ENCODE measurements at places on chromosomes 3 and 15. TPM values are rescaled to one million over a fixed set of nuclear protein-coding genes. Genes with fewer than 3 reads are reported as not detected.

Gene KLHL6
- total RNA-seq, result not detected

Gene AP3B2
- 0.77 TPM for total RNA-seq

Gene SNX4
- total RNA-seq, result 21.4 TPM

Gene MCTP2
- not detected for total RNA-seq

Gene MAP4
- 101 TPM for total RNA-seq

Gene IMPG2
- not detected for total RNA-seq

Gene KBTBD8
- total RNA-seq, result 0.91 TPM

Gene CPEB1
- 2.9 TPM for total RNA-seq

Gene CACNA2D3
- total RNA-seq, result not detected

Gene CD276
- 81.3 TPM for total RNA-seq

Gene RAB5A
- total RNA-seq, result 34.4 TPM

Gene ADCY5
- total RNA-seq, result 0.57 TPM

Gene PFN2
- total RNA-seq, result 149 TPM

Gene PHLDB2
- 32.5 TPM for total RNA-seq

Gene TGM5
- total RNA-seq, result not detected

Gene SEMA3G
- 0.13 TPM for total RNA-seq

Gene FBLN2
- total RNA-seq, result 2.1 TPM

Gene SEMA3B
- total RNA-seq, result 9.7 TPM

Gene ZKSCAN7
- total RNA-seq, result not detected

Gene TMIE
- total RNA-seq, result 0.28 TPM

Gene EOMES
- 0.64 TPM for total RNA-seq

Gene CILP
- total RNA-seq, result 0.23 TPM

Gene IL17RE
- total RNA-seq, result 1.1 TPM

Gene CISH
- 0.69 TPM for total RNA-seq

Gene FANCD2OS
- total RNA-seq, result not detected

Gene GOLGA8N
- 1.7 TPM for total RNA-seq

Gene CHRNA7
- 5.2 TPM for total RNA-seq

Gene GHSR
- total RNA-seq, result not detected

Gene SLC27A2
- total RNA-seq, result 32.2 TPM

Gene CX3CR1
- not detected for total RNA-seq

Gene ZNF774
- 1.2 TPM for total RNA-seq

Gene ZNF502
- 1.6 TPM for total RNA-seq

Gene CORO2B
- total RNA-seq, result 3.0 TPM

Gene ATP2B2
- 0.11 TPM for total RNA-seq

Gene ASB14
- total RNA-seq, result not detected

Gene LARP6
- 77.5 TPM for total RNA-seq
